AG09319 (cell line): ENCODE measurements at places on chromosomes 13 and 19.

GRCh38 chr13:37984357-37984756 lies 114.8 kb upstream of the TRPC4 start:
- no peak for DNase-seq

DNA sequence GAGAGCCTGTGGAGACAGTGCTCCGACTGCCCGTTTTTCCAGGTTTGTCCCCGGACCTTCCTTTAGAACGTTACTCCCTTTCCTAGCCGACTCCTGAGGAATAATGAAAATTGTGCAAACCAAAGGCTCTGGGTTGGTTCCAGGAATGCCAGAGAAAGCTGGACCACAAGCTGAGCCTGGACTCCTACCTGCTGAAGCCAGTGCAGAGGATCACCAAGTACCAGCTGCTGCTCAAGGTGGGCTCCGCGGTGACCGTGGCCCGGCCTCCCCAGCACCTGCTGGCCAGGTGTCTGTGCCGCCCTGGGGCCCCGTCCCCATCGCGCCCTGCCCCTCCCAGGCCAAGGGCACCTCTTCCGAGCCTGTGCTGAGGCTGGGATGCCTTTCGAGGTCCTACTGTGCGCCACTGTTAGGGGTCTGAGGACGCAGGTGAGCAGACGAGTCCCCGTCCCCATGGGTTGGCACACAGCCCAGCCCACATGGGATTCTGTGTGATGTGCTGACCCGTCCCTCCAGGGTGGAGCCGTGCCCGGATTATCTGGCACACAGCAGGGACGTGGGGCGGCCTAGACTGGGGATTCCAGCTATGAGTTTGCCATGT lies 20.5 kb upstream of the F7 start:
- DNase-seq = no peak

- DNase-seq = no peak
Measured at GRCh38 chr13:110575322-110576069, 14.0 kb upstream of the RAB20 start.

- no peak for DNase-seq
Measured at GRCh38 chr13:100668408-100668807, 6.2 kb downstream of the TMTC4 start.

GRCh38 chr19:3518659-3519058 lies 12.5 kb downstream of the FZR1 start:
- no peak for DNase-seq

DNA sequence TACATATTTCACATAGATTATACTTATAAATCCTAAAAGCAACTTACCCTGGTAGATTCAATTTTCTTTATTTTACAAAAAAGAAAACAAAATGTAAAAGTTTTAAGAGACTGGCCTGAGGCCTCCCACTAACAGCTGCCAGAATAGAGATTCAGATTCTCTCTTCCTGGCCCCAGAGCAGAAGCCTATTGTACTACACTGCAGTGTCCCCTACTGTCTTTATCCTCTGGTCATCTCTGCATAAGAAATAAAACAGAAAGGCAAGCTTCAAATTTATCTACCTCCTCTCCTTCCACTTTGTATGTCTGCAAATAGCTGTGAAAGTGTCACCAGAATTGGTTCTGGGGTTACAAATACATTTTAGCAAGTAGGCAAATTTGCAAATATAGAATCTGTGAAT lies 1004.1 kb upstream of the PCDH9 start:
- DNase-seq = no peak

- no peak for DNase-seq
Measured at GRCh38 chr19:56866538-56866937, 26.0 kb upstream of the PEG3 start.

DNA sequence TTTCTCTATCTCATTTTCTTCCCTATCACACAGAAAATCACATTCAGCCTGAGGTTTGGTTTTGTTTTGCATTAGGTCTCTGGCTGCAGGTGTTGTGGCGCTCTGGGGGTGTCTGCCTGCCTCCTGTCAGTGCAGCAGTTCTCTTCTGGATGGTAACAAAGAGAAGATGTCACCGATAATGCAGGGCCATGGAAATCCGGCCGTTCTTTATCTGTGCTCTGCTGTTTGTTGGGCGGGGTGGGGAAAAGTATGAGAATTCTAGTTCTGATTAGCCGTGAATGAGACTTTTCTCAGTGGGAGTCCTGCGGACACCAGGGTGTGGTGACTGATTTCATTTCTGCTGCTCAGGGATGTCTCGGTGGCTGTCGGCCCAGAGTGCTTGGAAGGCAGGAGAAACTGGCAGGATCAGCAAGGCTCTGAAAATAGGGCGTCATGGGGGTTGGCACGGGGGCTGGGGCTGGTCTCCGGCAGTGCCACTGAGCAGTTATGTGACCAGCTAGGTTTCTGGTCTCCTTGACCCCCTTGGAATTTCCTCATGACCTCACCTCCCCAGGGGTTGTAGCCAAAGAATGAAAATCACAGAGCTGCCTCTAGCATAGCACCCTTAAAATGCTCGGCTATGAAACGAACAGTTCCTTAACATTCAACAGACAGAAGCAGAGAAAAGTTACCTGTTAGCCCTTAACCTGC lies 5.0 kb downstream of the RNF113B start:
- DNase-seq = no peak
